Progenitor cell of endocrine pancreas (in vitro differentiated cells): ENCODE measurements at places on chromosomes 13 and 19.
A peak's percentile ranks its signal among the peaks of the same experiment; 100 is the strongest.

DNA sequence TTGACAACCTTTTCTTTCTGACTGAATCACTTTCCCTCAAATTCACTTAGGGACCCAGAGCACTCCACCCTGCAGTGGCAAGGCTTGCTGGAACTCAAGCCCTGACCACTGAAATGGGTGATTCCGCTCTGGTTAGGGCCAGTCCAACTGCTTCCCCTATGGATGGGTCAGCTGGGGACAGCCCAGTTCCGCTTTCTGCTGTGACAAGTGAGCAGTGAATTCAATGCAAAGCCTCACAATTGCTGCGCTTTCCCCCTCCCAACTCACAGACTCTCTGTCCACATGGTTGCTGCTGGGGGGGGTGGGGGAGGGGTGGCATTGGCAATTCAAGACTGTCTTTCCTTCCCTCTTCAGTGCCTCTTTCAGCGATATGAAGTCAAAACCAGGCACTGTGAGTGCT is 18.7 kb downstream of the CD70 start:
- no peaks in the 10 kb centered on the region for H3K27me3 ChIP-seq
- H3K27ac ChIP-seq = no peak overlapping the region
- no peak for DNase-seq
- H3K4me1 ChIP-seq = peaks cover 2% of the 10 kb centered on the region

GRCh38 chr13:113145496-113145895 is 13.0 kb upstream of the PROZ start:
- no peak overlapping the region for H3K4me3 ChIP-seq
- no peak for DNase-seq
- peaks cover 3% of the 10 kb centered on the region for H3K4me1 ChIP-seq
- H3K36me3 ChIP-seq = peaks cover 2% of the 10 kb centered on the region
- no peak overlapping the region for H3K27ac ChIP-seq

DNA sequence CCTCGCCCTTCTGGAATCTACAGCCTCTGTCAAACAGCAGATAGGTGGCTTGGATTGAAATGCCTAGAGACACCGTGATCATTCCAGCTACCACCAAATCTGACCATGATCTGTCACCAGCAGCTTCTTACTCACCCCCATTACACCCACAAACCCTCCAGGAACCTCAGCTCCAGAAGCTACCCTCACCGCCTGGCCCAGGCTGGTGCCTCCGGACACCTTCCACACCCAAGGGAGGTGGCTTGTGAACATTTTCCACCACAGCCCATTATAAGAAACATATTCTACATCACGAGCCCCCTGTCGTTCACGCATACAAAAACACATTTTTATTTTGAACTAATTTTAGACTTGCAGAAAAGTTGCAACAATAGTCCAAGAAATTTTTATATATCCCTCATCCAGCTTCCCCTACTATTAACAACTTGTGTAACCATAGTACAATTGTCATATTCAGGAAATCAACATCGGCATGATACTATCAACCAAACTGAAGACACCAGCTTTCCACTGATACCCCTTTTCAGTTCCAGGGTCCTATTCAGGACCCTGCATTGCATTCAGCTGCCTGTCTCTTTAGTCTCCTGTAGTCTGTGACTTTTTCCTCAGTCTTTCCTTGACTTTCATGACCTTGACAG is 15.4 kb upstream of the UBE2L5 start:
- no peak overlapping the region for H3K4me3 ChIP-seq
- H3K27ac ChIP-seq = peak overlapping the region; percentile 60
- no peaks in the 10 kb centered on the region for H3K36me3 ChIP-seq
- peaks cover 48% of the 10 kb centered on the region for H3K27me3 ChIP-seq
- H3K4me1 ChIP-seq = peaks cover 22% of the 10 kb centered on the region
- no peak for DNase-seq

GRCh38 chr13:42047561-42048341 is 697 bp upstream of the DGKH start:
- H3K27ac ChIP-seq = peak overlapping the region; percentile 29
- H3K27me3 ChIP-seq = peaks cover 51% of the 10 kb centered on the region
- H3K36me3 ChIP-seq = no peaks in the 10 kb centered on the region

DNA sequence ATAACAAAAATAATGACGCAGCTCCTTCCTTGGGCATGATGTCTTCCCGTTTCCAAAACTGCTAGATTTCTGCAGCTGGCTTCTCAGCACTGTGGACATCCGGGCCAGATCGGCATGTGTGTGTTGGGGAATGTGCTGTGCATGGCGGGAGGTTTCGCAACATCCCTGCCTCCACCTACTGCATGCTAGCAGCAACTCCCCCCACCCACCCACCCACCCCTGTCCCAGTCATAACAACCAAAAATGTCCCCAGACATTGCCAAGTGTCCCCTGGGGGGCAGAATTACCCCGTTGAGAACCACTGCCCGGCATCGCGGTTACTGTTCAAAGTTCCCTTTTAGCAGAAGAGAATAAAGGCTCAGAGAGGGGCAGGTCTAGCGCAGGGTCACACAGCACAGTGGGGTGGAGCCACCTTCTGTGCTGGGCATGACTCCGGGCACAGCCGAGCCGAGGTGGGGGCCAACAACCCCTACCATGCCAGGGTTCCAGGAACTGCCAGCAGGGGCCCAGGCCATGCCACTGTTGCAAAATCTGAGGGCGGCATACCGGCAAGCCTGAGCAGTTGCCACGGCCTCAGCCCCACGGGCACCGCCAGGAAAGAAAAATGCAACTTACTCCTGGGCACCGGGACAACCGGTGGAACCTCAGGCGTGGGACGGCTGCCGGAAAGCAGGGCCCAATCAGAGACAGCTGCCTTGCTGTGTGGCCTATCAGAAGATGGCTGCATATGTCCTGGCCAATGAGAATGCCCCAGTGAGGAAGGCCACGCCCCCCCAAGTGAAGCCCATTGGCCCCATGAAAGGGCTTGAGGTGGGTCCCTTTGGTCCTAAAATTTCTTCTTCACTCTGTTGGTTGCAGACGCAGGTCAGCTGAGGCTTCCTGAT is 22.5 kb upstream of the NFIC start:
- no peak overlapping the region for H3K4me3 ChIP-seq
- DNase-seq = no peak
- no peaks in the 10 kb centered on the region for H3K4me1 ChIP-seq

- H3K27me3 ChIP-seq = peaks cover 7% of the 10 kb centered on the region
- H3K36me3 ChIP-seq = peaks cover 5% of the 10 kb centered on the region
- no peaks in the 10 kb centered on the region for H3K4me1 ChIP-seq
- H3K4me3 ChIP-seq = no peak overlapping the region
These were observed 7.3 kb upstream of the LMO7 start for GRCh38 chr13:75628801-75629200.

GRCh38 chr19:34985249-34986022 is 14.7 kb upstream of the GRAMD1A start:
- H3K27ac ChIP-seq = peak overlapping the region; percentile 28
- H3K4me1 ChIP-seq = no peaks in the 10 kb centered on the region
- no peak overlapping the region for H3K4me3 ChIP-seq
- no peaks in the 10 kb centered on the region for H3K27me3 ChIP-seq
- no peaks in the 10 kb centered on the region for H3K36me3 ChIP-seq
- no peak for DNase-seq

GRCh38 chr13:76822698-76823267 is 63.4 kb downstream of the KCTD12 start:
- DNase-seq = no peak
- no peaks in the 10 kb centered on the region for H3K4me1 ChIP-seq
- H3K27ac ChIP-seq = no peak overlapping the region
- H3K36me3 ChIP-seq = no peaks in the 10 kb centered on the region
- H3K4me3 ChIP-seq = no peak overlapping the region
- peaks cover 17% of the 10 kb centered on the region for H3K27me3 ChIP-seq

DNA sequence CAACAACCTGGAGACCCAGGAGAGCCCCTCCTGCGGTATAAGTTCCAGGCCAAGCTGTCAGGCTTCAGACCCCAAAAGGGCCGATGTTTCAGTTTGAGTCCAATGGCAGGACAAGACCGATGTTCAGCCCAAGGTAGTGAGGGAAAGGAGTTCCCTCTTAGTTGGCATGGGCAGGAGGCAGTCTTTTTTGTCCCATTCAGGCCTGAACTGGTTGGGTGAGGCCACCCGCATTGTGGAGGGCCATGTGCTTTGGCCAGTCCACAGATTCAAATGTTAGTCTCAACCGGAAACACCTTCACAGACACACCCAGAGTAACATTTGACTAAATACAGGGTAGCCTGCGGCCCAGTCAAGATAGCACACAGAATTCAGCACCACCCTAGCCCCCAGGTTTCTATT is 89.6 kb upstream of the ANKRD10 start:
- no peak overlapping the region for H3K27ac ChIP-seq
- H3K27me3 ChIP-seq = peaks cover 6% of the 10 kb centered on the region
- peaks cover 5% of the 10 kb centered on the region for H3K4me1 ChIP-seq
- no peak overlapping the region for H3K4me3 ChIP-seq
- no peak for DNase-seq

DNA sequence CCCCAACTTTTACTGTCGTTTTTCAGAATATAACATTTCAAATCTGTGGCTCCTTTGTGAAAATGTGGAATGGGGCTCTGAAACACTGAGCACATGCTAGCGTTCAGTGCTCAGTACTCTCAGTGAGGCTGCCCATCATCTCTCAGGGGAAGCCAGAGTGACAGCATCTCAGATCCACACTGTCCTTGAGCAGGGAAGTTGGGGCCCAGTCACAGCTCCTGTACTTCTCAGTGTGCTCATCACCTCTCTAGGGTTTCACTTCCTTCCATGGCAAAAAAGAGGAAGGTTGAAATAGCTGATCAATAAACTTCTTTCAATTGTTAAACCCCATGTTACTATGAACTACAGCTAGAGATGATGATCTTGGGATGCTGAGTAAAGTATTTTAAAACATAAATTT is 565.9 kb upstream of the SPRY2 start:
- DNase-seq = no peak
- H3K36me3 ChIP-seq = no peaks in the 10 kb centered on the region
- no peaks in the 10 kb centered on the region for H3K4me1 ChIP-seq
- no peak overlapping the region for H3K27ac ChIP-seq
- no peak overlapping the region for H3K4me3 ChIP-seq

- H3K27me3 ChIP-seq = peaks cover 89% of the 10 kb centered on the region
- H3K36me3 ChIP-seq = no peaks in the 10 kb centered on the region
- no peak overlapping the region for H3K4me3 ChIP-seq
- no peak overlapping the region for H3K27ac ChIP-seq
- H3K4me1 ChIP-seq = no peaks in the 10 kb centered on the region
These were observed 46.9 kb downstream of the SOX1 start for GRCh38 chr13:112113851-112114250.

GRCh38 chr13:40581277-40581579 is 85.2 kb downstream of the FOXO1 start:
- no peak for DNase-seq
- peaks cover 8% of the 10 kb centered on the region for H3K36me3 ChIP-seq
- no peak overlapping the region for H3K4me3 ChIP-seq
- peaks cover 22% of the 10 kb centered on the region for H3K4me1 ChIP-seq

- H3K4me1 ChIP-seq = no peaks in the 10 kb centered on the region
- no peak overlapping the region for H3K4me3 ChIP-seq
- no peaks in the 10 kb centered on the region for H3K27me3 ChIP-seq
- no peak for DNase-seq
These were observed 29.9 kb downstream of the UCHL3 start for GRCh38 chr13:75579529-75579928.

- no peaks in the 10 kb centered on the region for H3K4me1 ChIP-seq
- H3K4me3 ChIP-seq = no peak overlapping the region
- H3K36me3 ChIP-seq = peaks cover 69% of the 10 kb centered on the region
These were observed 25.2 kb downstream of the ZNF383 start for GRCh38 chr19:37243206-37243632.

GRCh38 chr19:41476583-41476982 is 33.6 kb downstream of the ERICH4 start:
- DNase-seq = no peak
- no peaks in the 10 kb centered on the region for H3K36me3 ChIP-seq
- no peak overlapping the region for H3K27ac ChIP-seq
- H3K27me3 ChIP-seq = no peaks in the 10 kb centered on the region

DNA sequence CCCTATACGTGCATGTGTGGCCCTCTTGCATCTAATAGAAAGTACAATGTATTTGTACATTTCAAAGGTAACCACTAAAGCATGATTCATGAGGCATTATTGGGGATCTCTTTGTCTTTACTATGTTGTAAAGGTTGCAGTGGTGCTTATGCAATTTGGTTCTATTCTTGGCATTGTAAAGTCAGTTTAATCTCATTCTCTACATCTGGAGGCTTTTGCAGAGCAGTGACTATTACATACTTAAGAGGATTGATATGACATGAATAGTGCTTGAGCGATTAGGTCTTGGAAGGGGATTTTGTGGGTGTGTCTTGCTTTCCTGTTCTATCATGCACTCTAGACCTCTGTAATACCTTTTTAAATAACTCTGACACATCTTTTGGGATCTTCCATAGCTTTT is 610.0 kb downstream of the EFNB2 start:
- H3K27ac ChIP-seq = no peak overlapping the region
- DNase-seq = no peak
- H3K27me3 ChIP-seq = peaks cover 52% of the 10 kb centered on the region
- H3K4me1 ChIP-seq = peaks cover 8% of the 10 kb centered on the region
- H3K4me3 ChIP-seq = no peak overlapping the region
